Heart right ventricle (tissue), 16 donors: ENCODE measurements at places on chromosomes 12 and 14. TPM values are rescaled to one million over a fixed set of nuclear protein-coding genes. Genes with fewer than 3 reads are reported as not detected.

The C1S gene
- polyA plus RNA-seq, result 53.4 TPM

GRCh38 chr14:91372671-91373495 lies 44.7 kb downstream of the CCDC88C start:
- DNase-seq, result no peak

DNA sequence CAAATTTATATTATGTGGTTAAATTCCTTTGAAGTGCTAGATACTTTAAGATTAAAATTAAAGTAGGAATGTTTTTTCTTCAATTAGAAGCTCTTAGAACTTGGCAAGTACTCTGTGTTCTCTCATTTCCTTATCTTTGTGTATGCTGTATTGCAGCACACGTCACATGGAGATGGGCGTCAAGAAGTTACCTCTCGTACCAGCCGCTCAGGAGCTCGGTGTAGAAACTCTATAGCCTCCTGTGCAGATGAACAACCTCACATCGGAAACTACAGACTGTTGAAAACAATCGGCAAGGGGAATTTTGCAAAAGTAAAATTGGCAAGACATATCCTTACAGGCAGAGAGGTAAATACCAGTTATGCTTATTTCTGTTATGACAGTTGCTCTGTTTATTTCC lies 19.7 kb downstream of the MARK3 start:
- peak; percentile 26 for DNase-seq

The CCDC38 gene
- polyA plus RNA-seq, result 0.44 TPM

DNA sequence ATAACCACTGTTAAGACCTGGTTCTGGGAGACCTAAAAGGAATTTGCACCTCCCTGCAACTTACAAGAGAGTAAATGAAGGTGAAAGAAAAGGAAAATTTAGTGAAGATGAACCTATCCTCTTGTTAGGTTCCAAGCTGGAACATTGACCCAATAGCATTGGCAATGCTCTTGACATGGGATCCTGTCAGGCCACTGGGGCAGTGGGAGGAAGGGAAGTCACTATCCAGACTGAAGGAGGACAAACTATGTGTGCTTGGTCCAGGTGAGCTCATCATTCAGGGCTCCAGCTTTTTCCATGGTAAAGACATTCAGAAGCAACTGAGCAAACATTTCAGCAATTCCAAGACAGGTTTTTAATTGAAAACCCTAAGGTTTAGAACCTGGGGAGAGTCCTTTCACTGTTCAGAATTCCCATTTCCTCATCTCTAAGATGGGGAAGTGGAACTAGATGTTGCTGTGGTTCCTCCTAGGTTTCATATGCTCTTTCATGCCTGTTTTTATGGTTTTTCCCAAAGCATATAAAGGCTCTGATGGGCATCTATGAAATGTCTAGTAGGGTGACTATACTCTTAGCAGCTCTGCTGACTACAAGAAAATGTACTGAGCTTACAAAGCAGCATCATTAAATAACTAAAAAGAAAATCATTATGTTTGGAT lies 33.1 kb downstream of the MAPK1IP1L start:
- no peak for DNase-seq

DNA sequence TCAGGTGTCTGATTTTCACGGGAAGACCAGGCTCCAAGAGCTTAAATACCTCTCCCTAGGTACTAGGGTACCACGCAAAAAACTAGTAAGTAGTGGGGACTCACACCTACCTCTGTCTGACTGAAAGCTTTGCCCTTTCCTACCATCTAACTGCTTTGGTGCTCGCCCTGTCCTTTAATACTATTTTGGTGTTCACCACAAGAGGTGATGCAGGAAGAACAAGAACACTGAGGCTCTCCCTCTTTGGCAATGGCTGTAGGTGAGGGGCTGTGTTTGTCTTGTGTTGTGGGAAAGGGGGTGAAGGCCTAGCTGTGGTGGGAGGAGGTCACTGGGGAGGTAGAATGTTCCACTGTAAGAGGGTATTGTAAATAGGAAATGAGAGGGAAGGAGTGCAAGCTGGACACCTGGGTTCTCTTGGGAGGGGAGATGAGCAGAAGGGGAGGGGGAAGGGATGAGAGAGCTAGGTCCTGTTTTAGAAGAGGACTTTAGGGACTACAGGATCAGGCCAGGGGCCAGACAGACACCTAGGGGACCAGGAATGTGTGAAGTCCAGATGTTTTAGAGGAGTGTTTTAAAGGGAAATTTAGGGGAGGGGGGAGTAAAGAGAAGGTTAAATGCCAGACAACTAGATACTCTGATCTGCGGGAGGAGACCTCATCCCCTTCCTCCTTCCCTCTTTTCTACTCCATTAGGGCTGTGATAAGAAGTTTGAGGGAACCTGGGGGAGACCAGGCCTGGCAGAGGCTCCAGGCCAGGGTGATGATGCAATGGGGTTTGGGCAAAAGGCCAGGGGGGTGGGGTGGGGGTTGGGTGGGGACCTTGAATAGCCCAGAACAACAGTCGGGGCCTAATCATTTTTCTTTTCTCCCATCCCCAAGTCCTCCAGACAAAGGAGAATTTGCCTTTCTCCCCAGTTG lies 2.1 kb downstream of the ITGA5 start:
- DNase-seq, result no peak

The VWF gene
- polyA plus RNA-seq, result 254 TPM

- no peak for DNase-seq
Observed at GRCh38 chr12:132142679-132143335, 1.3 kb downstream of the DDX51 start.

The SPRYD4 gene
- polyA plus RNA-seq, result 1.9 TPM

- DNase-seq, result no peak
Observed at GRCh38 chr12:118023301-118023860, 6.9 kb downstream of the RFC5 start.

The C14orf39 gene
- not detected for polyA plus RNA-seq

The ADGRD1 gene
- 16.8 TPM for polyA plus RNA-seq

DNA sequence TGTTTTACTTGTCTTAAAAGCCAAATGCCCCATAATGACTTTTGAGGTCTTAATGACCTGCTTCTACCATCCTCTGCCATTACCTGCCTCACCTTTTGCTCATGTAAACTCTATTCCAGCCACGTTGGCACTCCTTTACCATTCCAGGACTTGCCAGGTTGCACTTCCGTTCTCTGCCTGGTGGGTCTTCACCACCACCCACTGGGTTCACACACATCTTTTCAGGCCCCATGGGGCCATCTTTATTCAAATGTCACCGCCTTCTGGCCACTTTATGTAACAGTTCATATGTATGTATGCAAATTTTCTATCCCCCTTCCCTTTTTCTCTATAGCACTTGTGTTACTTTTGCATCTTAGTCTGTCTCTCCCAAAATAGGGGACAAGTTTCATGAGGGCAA lies 57.7 kb downstream of the ATP2A2 start:
- no peak for DNase-seq

The FBRSL1 gene
- 28.1 TPM for polyA plus RNA-seq

DNA sequence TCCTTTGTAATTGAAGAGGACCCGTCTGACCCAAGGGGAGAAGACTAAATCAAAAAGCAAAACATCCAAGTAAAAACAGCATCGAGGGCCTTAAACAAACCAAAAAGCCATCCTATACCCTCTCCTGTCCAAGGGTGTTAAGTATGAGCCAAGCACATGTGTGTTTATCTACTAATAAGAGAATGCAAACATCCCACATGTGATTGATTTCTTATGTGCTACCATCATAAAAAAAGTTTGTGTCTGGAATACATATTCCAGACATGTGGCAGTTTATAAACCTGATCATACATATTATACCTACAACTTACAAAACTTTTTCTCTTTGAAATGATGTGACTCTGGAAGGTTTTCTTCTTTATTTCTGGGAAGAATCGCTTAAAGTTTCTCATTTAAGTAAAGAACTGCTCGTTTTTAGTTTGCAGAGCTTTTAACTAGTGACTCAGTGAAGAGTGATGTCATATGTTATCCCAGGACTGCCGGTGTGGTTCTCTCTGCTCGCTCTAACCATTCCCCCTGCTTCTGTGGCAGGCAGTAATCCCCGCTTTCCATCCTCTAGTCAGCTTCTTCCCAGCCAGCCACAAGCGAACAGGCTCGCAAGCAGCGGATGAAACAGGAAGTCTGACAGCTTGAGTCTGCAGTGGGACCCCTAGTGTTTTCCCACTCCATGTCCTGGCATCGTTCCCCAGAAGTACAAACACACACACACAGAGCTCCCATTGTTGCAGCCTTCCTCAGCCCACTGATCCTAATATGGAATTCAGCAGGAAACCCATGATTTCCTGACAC lies 431 bp upstream of the RHOJ start:
- DNase-seq, result peak; percentile 60

- DNase-seq, result peak; percentile 25
Observed at GRCh38 chr12:1590221-1590979, 4.0 kb downstream of the FBXL14 start.

- DNase-seq, result no peak
Observed at GRCh38 chr12:108650083-108650482, 16.4 kb upstream of the SELPLG start.

GRCh38 chr12:80356097-80356496 lies 87.9 kb upstream of the PTPRQ start:
- DNase-seq, result no peak

The GPX2 gene
- not detected for polyA plus RNA-seq

The KCNA5 gene
- 2.3 TPM for polyA plus RNA-seq

- DNase-seq, result no peak
Observed at GRCh38 chr12:11273449-11273848, 3.9 kb upstream of the PRB3 start.

The CD163L1 gene
- polyA plus RNA-seq, result 1.1 TPM

DNA sequence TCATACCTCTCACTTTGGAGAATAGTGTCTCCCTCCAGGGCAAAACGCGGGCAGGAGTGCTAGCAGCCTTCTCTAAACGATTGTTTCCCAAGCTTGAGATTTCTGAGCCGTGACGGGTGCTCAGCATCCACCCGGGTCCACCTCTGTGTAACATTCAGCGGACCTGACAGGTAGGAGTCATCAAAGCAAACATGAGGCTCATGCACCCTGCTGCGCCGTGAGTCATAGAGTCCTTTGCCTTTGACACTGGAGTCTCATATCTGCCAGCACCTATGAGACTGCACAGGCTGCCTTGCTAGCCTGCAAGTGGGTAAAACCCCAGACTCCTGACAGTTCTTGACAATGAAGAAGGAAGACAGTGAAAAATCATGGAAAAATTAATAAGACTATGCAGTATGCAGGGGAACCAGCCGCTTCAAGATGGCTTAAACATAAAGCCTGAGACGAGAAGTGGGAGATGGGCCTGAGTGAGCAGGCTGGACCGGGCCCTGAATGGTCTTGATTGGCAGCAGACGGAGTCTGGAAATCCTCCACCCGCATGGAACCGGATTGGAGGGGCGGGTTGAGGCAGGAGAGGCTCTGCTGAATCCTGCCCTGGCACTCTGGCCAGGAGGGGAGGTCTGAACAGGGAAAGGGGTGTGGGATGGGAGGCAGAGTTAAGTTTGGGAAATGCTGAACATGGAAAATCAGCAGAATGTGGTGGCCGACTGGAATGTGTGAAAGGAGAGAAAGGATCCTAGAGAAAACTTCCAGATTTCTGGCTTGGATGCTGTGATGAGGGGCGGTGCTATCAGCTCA lies 54.2 kb downstream of the LGMN start:
- no peak for DNase-seq
